ENCODE measurements at places on chromosomes 7 and 10. TPM values are rescaled to one million over a fixed set of nuclear protein-coding genes. Genes with fewer than 3 reads are reported as not detected.

Gene FKBP6
- total RNA-seq = not detected

Gene ZNF727
- not detected for total RNA-seq

Gene VSIR
- total RNA-seq = 55.4 TPM

Gene TIMM23
- total RNA-seq = 73.2 TPM

Gene SPDYE2B
- not detected for total RNA-seq

Gene UNC5B
- total RNA-seq = 50.9 TPM

Gene HOXA4
- total RNA-seq = 0.57 TPM

Gene AP5Z1
- total RNA-seq = 12.9 TPM

Gene DKK1
- total RNA-seq = 2.7 TPM

Gene UBN2
- 6.5 TPM for total RNA-seq

Gene CLDN4
- total RNA-seq = 24.9 TPM

Gene NPC1L1
- total RNA-seq = 0.09 TPM

Gene KLF6
- total RNA-seq = 8.8 TPM

Gene GDF10
- not detected for total RNA-seq

Gene SEMA3D
- total RNA-seq = 72.1 TPM

Gene EIF3B
- total RNA-seq = 182 TPM

Gene LRRC61
- not detected for total RNA-seq

Gene VWC2
- total RNA-seq = not detected

Gene MAGI2
- 1.7 TPM for total RNA-seq

Gene SLC4A2
- total RNA-seq = 199 TPM

Gene UPK3BL1
- 31.2 TPM for total RNA-seq

Gene CPVL
- total RNA-seq = 30.0 TPM

Gene TRIM4
- 31.3 TPM for total RNA-seq

Gene IFRD1
- total RNA-seq = 277 TPM

Gene CTBP2
- 75.1 TPM for total RNA-seq

Gene VIPR2
- 0.30 TPM for total RNA-seq

Gene LGI1
- total RNA-seq = 0.32 TPM

Gene MYOF
- 488 TPM for total RNA-seq

Gene HTR5A
- total RNA-seq = not detected

Gene PON3
- 0.77 TPM for total RNA-seq

Gene COBL
- 23.8 TPM for total RNA-seq

Gene ACTR3C
- not detected for total RNA-seq

Gene MMD2
- not detected for total RNA-seq

Gene UFSP1
- 7.0 TPM for total RNA-seq

Gene ELOVL3
- total RNA-seq = not detected

Gene PRLHR
- not detected for total RNA-seq

Gene MALRD1
- not detected for total RNA-seq

Gene ATP6V0A4
- 0.23 TPM for total RNA-seq

Gene DENND2A
- 0.09 TPM for total RNA-seq

Gene FAM24B
- total RNA-seq = 36.3 TPM

Data from NCI-H460 (cell line).